ENCODE measurements at places on chromosomes 5 and 9.

GRCh38 chr5:146213210-146213826 is 9.9 kb downstream of the RBM27 start:
- DNase-seq, result no peak

DNA sequence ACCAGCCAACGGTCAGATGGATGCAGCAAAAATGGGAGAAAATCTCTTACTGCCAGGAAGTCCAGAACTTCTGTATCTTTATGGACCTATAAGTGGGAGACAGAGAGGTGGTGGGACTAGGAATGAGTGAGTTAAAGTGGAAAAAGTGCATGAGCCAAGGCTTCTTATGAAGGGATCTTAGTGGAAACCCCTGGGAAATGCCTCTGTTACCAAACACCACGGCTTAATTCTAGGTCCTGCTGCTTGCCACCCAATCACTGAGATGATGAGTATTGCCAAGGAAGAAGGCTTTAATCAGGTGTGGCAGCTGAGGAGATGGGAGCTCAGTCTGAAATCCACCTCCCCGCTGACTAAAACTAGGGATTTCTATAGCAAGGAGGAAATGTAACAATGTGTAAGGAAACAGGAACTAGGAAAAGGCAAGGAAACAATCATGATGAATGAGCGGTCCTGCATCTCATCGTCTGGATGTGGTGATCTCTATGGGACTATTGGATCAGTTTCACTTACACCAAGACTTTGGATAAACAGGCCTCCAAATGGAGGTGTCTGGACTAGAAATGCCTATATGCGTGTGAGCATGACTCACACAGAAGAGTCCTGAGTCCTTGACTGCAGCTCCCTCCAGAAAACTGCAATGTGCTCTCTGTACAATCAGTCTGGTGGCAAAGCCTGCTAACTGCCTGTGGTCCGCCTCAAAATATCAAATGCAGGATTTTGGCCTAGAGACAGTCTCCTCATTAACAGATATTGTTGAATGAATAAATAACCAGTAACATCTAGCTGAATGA is 98.2 kb upstream of the PRR16 start:
- DNase-seq, result no peak

DNA sequence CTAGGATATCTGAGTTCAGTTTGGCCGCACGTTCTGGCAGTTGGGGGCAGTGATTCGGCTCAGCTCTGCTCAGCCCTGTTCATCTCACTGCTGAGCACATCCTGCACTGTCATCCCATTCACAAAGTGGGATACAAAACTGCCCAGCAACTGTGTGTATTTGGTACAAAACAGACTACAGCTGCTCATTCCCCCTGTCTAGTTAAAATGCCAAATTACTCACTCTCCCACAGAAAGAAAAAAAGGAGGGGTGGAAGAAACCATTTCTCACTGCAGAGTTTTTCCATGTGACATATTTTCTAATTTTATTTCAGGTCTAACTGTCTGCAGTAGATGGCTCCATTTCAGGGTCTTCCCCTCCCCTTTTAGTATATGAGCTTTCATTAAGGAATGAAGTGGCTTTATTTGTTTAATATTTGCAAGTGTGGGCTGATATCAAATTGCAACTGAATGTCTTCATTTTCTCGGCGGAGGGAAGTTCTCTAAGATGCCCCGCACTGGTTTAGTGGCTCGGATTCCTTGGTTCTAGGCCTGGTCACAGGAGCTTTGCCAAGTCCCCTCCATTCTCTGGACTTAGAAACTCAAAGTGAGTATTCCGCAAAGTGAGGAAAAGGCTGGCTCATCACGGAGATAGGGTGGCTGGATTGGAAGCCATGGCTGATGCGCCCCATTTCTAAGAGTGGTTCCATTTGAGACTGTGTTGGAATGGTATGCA is 14.7 kb downstream of the COL15A1 start:
- DNase-seq, result no peak

GRCh38 chr9:33366979-33367480 is 35.3 kb downstream of the AQP7 start:
- no peak for DNase-seq

DNA sequence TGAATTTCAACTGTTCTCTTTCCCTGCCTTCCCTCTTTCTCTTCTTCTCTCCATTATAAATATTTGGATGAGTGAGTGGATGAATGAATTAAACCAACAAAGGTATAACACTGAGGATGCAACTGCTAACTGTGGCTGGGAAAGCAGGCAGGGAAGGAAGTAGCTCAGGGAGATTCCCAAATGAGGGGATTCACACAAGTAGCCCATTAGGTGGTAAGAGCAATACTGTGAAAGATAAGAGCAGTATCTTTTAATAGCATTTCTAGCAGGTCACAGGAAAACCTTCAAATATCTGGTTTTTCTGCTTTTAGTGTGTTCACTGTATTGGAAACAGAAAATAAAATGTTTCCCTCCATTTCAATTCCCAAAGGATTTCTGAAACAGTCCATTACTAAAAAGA is 105.6 kb downstream of the OXCT1 start:
- no peak for DNase-seq

DNA sequence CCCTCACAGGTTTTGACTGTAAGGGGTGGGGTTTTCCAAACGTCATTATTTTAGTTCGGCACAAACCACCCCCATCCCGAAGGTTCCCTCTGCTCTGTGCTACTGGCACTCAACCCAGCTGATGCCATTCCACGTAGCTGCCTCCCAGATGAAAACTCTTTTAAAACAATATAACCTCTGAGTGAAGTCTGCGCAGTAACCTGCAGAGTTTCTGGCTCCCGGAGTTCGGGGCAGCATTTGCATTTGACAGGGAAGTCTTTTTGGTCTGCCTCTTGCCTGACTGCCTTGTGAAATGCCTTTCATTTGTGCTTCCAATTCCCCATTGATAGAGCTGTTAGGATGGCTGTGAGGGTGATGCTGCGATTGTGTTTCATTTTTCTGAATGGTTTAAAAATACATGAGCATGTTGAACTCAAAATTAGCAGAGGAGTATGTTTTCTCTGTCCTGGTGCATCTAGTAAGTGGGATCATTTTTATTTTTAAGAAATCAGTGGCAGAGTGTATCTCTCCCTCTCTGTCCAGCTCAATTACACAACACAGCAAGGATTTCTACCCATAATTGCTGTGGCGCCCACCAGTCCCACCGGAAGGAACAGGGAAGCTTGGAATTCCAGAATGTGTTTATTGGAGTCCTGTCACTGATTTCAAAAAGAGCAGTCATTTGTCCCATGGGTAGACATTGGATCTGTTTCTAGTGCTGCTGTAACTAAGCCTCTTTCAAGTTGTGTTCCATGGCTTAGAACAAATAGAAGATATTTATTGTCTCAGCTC is 24.8 kb downstream of the ADCY2 start:
- DNase-seq, result no peak

DNA sequence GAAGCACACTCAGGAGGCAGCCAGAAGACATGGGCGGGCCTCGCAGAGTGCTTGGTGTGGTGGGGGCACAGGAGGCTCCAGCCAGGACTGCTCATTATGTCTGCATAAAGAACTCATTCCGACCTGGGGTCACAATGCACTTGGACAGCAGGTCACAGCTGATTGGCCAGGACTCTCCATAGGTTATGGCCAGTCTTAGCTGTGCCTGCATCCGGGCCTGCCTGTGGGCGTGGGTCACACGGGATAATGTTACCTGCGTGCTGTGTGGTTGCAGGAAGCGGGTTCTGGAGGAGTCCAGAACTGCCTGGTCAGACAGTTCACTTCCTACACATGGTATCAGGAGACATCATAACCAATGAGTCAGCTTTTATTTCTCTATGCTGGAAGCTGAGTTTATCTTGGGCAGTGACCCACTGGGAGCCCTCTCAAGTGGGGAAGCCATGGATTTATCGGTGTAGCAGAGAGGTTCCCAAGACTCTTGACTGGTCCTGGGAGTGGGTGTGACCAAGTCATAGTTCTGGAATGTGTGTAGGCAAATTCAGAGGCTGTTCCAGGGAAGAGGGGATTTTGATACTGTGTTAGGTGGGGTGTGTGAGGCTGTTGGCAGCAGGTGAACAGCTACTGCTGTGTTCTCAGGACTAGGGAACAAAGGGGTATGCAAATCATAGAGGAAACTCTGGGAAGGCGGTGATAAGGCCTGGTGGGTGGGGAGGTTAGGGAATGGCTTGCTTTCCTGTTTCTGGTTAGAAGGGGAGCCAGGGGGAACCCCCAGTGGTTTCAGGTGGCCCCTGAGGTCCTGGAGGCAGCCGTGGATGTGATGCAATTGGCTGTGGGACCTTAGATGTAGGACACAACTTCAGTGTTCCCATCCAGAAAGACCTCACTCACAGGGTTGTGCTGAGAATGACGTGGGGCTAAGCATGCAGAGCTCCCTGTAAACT is 51.3 kb downstream of the ARHGEF37 start:
- peak; percentile 82 for DNase-seq

All from stomach (tissue), 19 donors.